ENCODE measurements at places on chromosomes 16 and 17.

DNA sequence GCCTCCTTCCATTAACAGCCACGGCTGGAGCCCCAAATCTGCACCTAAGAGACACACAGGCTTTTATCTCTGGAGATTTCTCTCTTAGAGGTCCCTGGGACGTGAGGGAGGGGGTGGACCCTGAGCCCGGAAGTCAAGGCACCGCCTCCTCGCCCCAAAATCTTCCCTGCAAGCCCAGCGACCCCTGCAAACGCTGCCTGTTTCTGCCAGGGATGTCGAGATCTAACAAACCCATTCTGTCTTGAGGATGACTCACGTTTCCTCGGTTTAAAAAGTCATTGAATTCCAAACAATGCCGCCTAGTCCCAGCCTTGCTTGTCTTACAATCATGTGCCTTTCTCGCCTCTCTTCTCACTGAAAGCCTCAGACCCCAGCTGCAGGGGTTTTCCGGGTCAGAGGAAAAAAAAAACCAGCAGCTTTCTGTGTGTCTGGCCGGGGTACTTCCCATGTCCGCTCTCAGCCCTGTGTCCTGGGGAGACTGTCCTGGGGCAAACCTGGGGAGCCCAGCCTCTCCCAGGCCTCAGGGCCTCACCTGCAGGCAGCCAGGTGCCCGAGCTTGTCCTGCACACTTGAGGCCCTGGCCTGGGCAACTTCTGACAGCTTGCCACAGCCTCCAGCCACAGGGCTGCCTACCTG, 15.4 kb downstream of the ARL2BP start:
- DNase-seq: no peak

DNA sequence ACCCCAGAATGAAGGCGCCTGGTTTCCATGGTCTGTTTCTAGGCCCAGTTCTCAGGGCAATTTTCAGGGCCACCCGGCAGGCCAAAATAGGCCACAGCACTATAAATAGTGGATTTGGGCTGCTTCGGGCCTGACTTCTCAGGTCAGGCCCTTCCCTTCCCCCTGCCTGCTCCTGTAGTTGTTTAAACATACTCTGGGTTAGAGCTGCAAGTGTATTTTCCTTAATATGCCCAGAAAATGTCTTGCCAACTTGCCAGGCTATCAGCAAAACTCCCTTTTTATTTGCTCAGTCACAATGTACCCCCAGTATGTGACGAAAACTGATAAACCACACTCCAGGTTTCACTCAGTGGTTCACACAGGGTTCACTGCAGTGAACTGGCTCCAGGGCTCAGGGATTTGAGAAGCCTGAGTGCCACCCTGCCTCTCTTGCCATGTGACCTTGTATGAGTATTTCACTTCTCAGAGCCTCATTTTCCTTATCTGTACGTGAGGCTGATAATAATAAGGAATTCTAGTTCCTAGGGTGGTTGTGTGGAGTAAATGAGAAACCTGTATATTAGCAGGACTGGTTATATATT, 76.5 kb downstream of the GPRC5B start:
- DNase-seq: no peak

GRCh38 chr16:86800894-86801293, 222.5 kb downstream of the FOXL1 start:
- DNase-seq: no peak

DNA sequence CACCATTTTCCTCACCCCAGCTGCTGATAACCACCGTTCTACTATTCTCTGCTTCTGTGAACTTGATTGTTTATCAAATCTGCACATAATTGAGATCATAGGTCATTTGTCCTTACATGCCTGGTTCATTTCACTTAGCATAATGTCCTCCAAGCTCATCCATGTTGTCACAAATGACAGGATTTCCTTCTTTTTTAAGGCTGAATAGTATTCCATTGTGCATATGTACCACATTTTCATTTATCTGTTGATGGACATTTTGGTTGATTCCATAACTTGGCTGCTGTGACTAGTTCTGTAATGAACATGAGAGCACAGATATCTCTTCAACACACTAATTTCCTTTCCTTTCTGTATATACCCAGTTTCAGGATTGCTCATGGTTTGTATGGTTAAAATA, 225.3 kb upstream of the TBX2 start:
- DNase-seq: no peak

GRCh38 chr17:7348478-7349242, 3.3 kb upstream of the KCTD11 start:
- no peak for DNase-seq

DNA sequence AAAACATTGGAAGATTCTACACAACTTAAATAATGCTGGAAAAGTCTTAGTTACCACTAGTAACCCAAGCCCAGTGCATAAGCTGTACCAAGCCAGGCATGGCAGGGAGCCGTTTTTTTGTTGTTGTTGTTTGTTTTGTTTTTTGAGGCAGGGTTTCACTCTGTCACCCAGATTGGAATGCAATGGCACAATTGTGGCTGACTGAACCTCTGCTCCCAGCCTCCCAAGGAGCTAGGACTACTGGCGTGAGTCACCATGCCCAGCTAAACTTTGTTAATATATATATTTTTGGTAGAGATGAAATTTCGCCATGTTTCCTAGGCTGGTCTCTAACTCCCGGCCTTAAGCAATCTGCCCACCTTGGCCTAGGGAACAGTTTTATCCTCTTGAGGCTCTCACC, 564 bp upstream of the TMIGD1 start:
- DNase-seq: no peak

GRCh38 chr16:81716478-81717225, 62.4 kb upstream of the PLCG2 start:
- no peak for DNase-seq

DNA sequence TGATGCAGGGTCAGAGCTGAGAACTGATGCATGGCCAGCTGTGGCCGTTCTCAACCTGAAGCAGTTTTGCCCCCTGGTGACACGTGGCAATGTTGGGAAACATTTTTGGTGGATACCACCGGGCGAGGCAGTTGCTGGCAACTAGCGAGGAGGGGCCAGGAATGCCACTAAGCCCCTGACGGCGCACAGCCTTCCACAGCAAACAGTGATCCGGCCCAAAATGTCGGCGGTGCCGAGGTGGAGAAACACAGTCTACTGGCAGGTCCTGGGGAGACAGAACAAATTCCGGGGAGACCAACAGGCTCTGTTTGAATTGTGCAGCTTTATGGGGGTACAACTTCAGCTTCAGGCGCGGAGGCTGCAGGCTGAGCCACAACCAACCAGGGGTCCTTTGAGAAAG, 8.2 kb downstream of the SLC26A11 start:
- no peak for DNase-seq

GRCh38 chr17:2385240-2386210, 15.3 kb downstream of the MNT start:
- DNase-seq: no peak

DNA sequence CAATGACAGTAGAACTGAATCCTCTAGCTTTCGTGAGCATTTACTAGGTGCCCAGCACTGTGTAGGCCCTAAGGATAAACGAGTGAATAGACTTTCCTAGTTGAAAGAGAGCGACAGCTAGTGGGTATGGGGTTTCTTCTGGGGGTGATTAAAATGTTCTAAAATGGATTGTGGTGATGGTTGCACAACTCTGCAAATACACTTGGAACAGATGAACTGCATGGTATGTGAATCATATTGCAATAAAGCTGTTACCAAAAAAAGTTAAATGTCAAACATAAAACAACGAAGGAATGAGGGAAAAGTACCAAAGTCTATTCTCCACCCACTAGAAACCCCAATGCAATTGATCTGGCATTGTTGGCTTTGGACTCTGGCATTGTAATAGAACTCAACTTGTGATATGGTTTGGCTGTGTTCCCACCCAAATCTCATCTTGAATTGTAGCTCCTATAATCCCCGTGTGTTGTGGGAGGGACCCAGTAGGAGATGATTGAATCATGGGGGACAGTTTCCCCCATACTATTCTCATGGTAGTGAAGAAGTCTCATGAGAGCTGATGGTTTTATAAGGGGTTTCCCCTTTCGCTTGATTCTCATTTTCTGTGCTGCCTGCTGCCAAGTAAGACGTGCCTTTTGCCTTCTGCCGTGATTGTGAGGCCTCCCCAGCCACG, 70.5 kb downstream of the MARF1 start:
- no peak for DNase-seq

DNA sequence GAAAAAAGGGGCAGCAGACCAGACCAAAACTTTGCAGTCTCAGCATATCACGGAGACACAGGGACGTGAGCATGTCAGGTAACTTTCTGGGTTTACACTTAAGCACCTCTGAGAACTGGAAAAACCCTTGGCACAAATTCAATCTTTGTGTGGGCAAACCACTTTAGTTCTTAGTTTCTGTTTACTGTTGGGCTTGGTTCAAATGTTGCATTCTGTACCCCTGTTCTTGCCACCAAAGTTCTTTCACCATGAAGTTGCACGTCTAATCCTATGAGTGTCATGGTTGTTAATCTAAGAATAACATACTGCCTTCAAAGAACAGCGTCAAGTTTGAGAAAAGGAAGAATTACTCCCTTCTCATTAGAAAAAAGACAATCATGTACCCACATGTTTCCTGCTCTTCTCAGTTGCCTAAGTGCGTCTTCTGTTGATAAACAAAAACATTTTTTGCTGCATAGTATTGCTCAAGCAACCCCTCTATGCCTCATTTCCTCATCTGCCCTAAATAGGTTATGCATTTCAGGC, 11.6 kb downstream of the KRT33A start:
- no peak for DNase-seq

DNA sequence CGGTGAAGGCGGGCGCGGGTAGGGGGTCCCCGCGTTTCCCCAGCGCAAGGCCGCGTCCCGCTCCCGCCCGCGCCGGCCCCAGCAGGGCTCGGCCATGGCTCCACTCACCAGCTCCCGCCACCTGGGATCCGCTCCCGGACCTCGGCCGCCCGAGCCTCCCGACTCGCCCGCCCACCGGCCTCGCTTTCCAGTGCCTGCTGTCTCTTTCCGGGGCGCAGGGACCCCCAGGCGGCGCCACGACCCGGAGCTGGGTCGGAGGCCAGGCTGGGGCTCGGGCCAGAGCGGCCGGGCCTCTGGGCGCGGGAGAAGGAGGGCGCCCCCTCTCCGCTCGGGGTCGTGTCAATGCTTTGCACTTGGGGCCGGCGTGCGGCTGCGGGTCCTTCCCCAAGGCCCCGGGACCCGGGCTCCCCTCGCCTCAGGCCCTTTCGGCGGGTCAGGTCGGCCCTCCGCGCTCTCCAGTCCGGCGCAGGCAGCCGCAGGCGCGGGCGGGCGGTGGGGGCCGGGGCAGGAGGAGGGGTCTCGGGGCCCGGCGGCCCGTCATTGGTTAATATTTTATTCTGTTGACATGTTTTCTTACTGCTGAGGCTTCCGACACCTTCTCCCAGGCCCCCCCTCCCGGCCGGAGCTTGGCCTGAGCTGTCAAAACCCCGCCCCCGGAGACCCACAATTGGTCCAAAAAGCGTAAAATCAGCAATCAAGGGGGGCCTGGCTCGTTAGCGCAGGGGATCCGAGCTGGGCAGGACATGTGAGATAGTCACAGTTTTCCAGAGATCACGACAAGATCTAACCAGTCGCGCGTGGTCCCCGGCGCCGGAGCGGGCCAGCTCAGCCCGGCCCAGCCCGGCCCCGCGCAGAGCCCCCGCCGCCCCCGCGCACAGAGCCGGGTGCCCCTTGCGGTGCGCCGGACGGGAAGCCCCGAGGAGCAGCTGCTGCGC, at the start of gene TBX2:
TBX2 (plus strand) TSS at position 713 of the 935 bp plus-strand sequence. CDS start 334 bp downstream, outside the sequence.
- DNase-seq: no peak

DNA sequence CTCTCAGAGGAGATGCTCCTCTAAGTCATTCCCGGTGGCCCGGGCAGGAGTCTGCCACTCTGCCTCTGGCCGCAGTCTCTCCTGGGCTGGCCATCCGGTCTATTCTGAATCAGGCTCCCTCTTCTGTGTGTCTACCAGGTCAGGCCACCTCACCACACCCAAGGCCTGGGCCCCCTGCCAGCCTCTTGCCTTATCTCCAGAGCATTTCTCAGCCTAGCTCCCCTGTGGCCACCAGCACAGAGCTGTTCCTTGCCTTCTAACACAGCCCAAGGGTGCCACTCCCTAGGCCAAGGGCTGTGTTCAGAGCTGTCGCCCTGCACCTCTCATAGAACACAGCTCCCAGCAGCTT, 55.3 kb downstream of the MYO18A start:
- DNase-seq: no peak

DNA sequence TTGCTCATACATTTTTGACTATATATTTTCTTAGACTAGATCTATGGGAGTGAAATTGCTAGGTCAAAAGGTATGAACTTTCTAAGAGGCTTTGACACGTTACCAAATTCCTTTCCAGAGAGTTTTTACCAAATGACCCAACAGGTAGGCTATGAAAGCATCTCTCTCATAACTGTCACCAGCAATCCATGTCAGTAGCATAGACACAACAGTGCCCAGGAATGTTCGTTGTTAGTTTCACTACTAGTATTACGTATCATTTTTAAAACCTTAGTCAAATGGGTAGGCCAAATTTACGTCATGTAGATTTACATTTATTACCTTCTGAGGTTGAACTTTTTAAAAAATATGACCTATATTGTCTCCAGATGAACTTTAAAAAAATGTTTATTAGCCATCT, 66.8 kb downstream of the MARCHF10 start:
- DNase-seq: no peak

GRCh38 chr16:2741168-2741567, 11.3 kb upstream of the SRRM2 start:
- DNase-seq: no peak

GRCh38 chr17:34530918-34531317, 48.5 kb upstream of the TMEM132E start:
- DNase-seq: no peak

DNA sequence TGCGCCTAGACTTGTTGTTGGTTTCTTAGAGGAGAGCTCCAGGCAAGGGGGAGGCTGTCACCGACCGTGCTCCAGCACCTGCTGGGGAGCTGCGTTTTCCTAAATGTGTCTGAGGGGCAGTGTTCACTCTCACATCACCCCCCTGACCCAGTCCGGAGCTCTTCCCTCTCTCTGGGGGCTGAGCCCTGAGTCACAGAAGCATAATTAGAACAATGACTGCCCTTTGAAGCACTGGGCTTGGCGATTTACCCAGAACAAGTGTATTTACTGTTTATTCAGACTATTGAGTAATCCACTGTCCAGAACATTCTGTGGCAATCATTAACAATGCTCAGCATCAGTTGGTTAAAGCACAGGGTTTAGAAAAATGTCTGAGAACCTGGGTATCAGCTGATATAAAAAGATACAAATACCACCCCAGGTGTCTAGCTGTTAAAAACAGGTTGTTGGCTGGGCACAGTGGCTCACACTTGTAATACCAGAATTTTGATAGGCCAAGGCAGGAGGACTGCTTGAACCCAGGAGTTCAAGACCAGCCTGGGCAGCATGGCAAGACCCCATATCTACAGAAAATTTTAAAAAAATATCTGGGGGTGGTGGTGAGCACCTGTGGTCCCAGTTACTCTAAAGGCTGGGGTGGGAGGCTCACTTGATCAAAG, 8.1 kb downstream of the CES4A start:
- DNase-seq: no peak

DNA sequence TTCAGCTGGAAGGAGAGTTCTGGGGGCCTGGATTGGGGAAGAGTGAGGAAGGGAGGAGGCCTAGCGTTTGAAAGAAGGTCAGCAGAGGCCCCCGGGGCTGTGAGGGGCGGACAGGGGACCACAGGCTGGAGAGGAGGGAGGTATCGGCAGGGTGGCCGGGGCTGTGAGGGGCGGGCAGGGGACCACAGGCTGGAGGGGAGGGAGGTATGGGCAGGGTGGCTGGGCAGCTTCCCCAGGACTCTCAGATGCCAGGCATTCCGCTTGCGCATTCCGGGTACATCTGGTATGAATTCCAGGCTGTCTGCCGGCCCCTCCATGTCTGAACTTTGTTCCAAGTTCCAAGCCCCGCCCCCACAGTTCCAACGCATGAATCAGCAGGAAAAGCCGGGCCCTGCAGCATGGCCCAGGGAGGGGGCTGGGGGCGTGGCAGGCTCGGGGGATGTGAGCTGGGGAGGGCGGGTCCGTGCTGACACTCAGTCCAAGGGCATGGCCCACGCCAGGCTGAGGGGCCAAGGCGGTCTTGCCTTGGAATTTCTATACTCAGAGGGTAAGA, 4.3 kb upstream of the TLCD2 start:
- DNase-seq: no peak

Measured in GM12892 (cell line).